Aorta (tissue), 5 donors: ENCODE measurements at places on chromosomes 11 and 22. TPM values are rescaled to one million over a fixed set of nuclear protein-coding genes. Genes with fewer than 3 reads are reported as not detected.

ATP6V1E1 gene
- polyA plus RNA-seq: 137 TPM

RIMBP3B gene
- not detected for polyA plus RNA-seq

OR6A2 gene
- not detected for polyA plus RNA-seq

MUC2 gene
- polyA plus RNA-seq: 0.08 TPM

OR5A1 gene
- not detected for polyA plus RNA-seq

GVQW3 gene
- polyA plus RNA-seq: 2.0 TPM

DCHS1 gene
- polyA plus RNA-seq: 12.4 TPM

PKDREJ gene
- 0.05 TPM for polyA plus RNA-seq

OR5W2 gene
- not detected for polyA plus RNA-seq

VPREB1 gene
- not detected for polyA plus RNA-seq

FBLN1 gene
- polyA plus RNA-seq: 283 TPM

DGCR8 gene
- polyA plus RNA-seq: 22.5 TPM

MMP27 gene
- not detected for polyA plus RNA-seq

ROM1 gene
- polyA plus RNA-seq: 33.9 TPM

SERHL2 gene
- 4.2 TPM for polyA plus RNA-seq

PYGM gene
- 1.9 TPM for polyA plus RNA-seq

F2 gene
- polyA plus RNA-seq: 0.72 TPM

TMEM191B gene
- not detected for polyA plus RNA-seq

ZNF280B gene
- not detected for polyA plus RNA-seq

TMEM45B gene
- 10.0 TPM for polyA plus RNA-seq

OTOG gene
- not detected for polyA plus RNA-seq

TOMT gene
- polyA plus RNA-seq: not detected
